ENCODE measurements at places on chromosomes 2 and 18.
A peak's percentile ranks its signal among the peaks of the same experiment; 100 is the strongest.

GRCh38 chr18:36337679-36338402 is 40.3 kb downstream of the FHOD3 start:
- DNase-seq: no peak

DNA sequence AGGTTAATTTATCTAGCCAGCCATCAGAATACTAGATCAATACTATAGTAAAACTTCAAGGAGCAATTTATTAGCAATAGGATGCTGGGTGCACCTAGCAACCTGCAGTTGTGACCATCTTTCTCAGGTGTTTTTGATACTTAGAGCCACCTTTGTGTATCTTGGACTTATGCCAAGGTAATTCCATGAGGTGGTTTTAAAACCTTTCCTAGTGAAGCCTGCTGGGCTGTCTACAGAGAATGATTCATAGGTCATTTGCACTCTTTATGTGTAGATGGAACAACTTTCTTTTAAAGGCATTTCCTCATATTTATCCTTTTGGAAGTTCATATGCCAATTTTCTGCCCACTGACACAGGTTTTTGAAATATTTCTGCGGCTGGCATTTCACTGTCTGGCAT is 1030.1 kb upstream of the POU3F3 start:
- peak; percentile 17 for DNase-seq

GRCh38 chr2:207473049-207473930 is 56.5 kb upstream of the CREB1 start:
- DNase-seq: peak; percentile 62

DNA sequence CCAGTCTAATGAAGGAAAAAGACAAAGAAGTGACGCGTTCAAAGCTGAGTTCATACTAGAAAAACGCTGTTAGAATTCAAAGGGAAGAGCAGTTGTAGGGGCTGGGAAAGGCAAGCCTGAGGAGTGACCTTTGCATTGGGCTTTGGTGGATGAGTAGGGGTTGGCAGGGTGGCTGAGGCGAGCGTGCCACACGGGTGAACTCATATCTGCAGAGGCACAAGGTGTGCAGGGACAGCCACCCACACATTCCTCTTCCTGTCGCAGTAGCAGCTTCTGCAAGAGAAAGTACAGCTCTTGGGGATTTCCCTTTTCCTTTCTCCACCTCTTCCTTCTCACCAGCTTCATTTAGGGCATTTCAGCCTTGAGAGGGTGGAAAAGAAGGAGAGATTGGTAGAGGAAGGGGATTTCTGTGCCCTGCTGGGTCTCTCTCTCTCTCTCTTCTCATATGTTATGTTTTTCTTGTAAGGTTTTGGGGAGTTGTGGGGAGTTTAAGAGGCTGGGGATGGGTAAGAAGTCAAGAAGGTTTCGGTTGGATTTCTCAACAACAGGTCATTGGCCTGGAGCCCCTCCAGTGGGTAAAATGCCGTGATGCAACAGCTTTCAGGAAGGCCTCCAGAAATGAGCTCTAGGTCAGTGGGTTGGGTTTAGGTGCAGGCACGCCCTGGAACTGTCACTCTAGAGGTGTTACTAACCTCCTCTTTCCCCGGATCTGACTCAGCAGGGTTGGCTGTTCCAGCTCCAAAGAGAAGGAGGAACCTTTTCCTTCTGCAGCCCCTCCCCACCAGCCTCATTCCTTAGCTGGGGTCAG is 40.1 kb downstream of the ODC1 start:
- no peak for DNase-seq

GRCh38 chr2:24919037-24919505 is 966 bp downstream of the ADCY3 start:
- DNase-seq: no peak

GRCh38 chr2:218858138-218858445 is 1.5 kb upstream of the WNT6 start:
- DNase-seq: no peak

GRCh38 chr2:234324116-234324515 is 172.8 kb downstream of the ARL4C start:
- DNase-seq: no peak

DNA sequence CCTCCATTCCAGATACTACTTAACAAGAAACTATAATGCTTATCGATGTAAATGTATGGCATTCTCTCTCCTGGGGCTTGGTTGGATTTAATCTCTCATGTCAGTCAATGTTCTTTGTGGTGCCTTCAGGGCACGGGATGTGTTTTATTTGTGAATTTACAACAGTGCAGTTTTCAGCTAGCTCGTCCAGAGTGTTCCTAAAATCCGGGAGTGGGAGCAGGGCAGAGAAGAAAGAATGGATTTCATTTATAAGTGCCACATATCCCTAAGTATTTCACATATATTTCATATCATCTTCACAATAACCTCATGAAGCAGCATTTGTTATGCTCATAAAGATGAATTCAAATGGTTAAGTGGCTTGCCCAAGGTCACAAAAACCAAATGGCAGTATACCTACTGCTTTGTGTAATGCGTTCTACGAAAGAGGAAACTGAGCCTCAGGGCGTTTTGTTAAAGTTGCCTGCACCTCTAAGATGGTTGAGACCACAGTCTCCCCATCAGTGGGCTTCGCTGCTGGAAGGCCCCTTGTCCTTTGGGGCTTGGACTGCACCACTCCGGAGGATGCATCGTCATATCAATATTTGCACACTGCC is 134.7 kb upstream of the MGAT5 start:
- no peak for DNase-seq

GRCh38 chr2:159290289-159290907 is 3.9 kb upstream of the WDSUB1 start:
- no peak for DNase-seq

DNA sequence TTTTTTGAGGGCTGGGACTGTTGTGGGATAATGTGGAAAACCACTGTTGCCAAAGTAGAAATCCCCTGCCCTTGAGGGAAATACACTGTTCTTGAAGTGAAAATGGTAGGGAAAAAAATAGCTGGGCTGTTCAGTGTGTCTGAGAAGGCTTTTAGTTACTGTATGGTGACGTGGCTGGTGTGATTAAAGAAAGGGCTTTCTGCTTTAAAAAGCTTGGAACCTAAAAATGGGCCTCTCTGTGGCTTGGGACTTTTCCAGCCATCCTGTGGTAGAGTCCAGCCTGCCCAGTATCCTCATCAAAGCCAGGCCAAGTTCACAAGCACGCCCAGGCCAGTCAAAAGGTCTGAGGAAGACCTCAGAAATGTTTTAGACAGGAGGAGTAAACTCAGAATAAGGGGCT is 6.8 kb downstream of the MGAT5 start:
- no peak for DNase-seq

- DNase-seq: no peak
Observed at GRCh38 chr2:39991298-39991697, 212.2 kb upstream of the THUMPD2 start.

DNA sequence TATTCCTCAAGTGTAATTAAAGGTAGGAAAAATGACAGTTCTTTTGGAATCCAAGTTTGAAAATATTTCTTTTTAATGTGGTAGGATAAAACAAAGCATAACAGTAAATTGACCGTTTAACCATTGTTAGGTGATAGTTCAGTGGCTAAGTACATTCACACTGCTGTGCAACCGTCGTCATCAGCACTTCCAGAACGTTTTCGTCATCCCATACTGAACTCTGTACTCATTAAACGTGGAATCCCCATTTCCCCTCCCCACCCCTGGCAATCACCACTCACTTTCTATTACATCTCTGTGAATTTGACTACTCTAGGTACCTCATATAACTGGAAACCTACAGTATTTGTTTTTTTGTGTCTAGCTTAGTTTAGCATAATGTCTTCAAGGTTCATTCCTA is 32.9 kb upstream of the FZD5 start:
- DNase-seq: no peak

- DNase-seq: no peak
Observed at GRCh38 chr2:120239488-120240287, 13.0 kb upstream of the RALB start.

- DNase-seq: no peak
Observed at GRCh38 chr2:9844576-9844975, 1.3 kb downstream of the TAF1B start.
